Iris pigment epithelial cell (primary cell): ENCODE measurements at places on chromosomes 1 and 21.
A peak's percentile ranks its signal among the peaks of the same experiment; 100 is the strongest.

DNA sequence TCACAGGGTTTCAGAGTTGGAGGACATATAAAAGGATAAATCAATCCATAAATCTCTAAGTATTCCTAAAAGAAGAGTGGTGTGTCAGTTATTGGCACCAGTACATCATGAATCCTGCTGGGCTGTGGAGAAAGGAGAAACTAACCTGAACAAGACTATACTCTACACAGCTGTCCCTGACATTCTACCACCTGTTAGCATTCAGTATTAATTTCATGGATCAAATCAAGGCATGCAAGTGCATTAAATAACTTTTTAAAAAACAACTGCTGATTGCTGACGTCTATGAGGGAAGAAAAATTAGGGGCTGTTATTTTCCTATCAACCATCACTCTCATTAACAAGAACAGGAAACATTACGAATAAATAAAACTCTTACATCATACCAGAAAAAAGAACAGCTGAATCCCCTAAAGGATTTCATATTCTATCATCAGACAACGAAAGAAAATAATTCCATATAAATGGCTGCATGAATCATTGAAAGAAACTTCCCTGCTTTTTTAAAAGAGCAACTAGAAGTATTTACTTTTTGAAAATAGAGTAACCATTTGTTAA lies 121.7 kb downstream of the ATF6 start:
- no peak for DNase-seq

DNA sequence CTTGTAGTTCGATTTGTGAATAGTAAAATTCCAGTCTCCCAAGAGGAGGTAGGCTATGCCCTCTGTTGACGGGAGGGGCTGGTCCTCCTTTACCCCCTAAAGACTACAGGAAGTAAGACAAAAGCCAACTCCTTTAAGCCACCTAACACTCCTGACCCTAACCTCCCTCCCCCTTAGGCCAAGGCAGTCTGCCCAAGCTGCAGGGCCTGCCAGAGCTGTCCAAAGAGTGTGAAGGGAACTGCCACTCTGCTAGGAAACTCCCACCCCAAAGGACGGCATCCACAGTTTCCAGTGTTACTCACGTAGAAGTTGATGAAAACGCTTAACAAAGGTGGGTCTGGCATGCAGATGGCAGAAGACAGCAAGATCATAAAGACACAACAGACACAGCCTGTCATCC lies 803.2 kb downstream of the PLA2G4A start:
- no peak for DNase-seq

DNA sequence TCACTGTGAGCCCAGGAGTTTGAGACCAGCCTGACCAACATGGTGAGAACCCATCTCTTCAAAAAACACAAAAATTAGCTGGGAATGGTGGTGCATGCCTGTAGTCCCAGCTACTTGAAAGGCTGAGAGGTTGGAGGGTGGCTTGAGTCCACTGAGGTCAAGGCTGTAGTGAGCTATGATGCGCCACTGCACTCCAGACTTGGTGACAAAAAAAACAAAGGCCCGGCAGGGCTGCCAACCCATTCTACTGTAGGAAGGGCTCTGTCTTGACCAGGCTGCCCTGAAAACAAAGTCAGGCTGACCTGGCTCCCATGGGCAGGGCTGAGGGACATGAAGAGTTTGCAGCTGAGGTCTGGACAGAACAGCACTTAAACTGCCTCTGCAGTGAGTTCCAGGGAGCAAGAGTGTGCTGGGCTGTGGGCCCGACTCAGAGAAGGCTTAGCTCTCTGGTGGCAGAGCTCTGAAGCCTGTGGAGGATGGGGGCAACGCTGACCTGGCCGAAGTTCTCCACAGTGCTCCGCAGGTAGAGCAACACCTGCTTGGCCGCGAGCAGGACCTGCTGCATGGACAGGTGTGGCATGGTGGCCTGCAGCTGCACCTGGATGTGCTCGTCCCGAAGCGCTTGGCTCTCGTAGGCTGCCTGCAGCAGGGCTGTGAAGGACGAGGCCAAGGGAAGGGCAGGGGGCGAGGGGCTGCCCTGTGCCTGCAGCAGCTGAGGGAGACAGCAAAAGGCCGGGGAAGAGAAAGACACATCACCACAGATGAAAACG lies 42.4 kb downstream of the URB1 start:
- DNase-seq, result no peak

DNA sequence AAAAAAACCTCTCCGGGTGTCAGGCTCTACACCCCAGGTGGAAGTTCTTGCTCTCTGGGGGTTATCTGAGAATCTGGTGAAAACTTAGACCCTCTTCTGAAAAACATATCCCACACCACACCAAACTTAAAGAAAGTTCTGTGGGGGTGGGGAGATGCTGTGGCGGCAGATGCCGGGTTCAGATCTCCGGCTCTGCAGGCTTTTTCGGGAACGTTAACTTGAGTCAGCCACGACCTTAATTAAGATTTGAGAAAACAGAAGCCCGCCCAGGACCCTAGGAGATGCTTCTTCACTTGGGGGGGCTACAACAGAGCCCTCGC lies 2.3 kb downstream of the RCC2 start:
- no peak for DNase-seq

GRCh38 chr1:227785094-227785804 lies 30.2 kb upstream of the PRSS38 start:
- no peak for DNase-seq

- no peak for DNase-seq
These were observed 45.6 kb downstream of the AZIN2 start for GRCh38 chr1:33126411-33127000.

DNA sequence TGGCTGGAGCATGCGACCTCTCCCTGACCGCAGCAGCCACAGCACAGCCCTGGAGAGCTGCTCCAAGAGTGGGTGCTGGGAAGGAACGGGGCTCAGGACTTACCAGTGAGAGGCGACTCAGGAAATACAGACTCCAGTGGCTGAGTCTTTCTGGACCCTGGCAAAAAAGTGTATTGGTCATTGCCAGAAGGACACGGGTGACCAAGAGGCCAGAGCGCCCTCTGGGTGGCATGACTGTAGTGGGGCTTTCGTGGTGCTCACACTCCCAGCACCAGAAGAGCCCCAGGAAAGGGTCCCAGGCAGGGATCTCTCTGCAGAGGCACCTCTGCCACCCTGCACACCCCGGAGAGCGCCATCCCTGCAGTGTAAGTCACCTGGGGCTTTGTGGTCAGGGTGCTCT lies 8.9 kb upstream of the PRDM16 start:
- DNase-seq, result no peak

- DNase-seq, result peak; percentile 94
These were observed 15.5 kb upstream of the MAP3K7CL start for GRCh38 chr21:29114765-29115500.

DNA sequence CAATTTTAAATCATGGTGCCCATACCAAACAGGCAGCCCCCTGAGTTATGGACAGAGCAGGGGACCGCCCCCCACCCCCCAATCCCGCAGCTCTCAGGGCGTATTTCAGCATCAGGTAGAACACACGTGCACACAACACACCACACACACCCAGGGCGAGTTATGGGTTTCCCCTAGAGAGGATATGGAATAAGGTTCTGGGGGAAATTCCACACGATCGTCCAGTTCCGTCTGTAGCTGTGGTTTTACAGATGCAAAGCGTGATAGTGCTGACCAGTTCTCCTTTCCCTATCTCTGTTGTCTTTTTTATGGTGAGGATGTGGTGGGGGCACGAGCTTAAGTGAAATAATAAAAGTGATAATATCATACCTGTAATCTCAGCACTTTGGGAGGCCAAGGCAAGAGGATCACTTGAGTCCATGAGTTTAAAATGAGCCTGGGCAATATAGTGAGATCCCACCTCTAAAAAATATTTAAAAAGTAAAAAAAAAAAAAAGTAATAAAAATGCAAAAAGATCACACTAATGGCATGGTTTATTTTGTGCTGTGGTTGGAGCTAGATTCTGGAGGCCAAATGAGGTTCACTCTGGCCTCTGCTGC lies 25.1 kb downstream of the C2CD2 start:
- peak; percentile 14 for DNase-seq

DNA sequence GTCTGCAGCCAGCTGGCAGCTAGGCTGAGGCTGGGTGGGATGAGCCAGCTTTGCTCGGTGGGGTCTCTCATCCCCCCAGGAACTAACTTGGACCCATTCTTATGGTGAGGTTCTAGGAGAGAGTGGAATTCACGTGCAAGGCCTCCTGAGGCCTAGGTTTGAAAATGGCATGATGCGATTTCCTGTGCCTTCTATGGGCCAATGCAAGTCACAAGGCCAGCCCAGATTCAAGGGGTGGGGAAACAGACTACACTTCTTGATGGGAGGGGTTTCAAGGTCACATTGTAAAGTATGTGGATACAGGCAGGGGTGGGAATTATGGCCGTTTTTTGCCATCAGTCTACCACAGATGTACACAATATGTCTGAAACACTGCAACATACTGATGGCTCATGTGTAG lies 48.3 kb downstream of the HTR6 start:
- DNase-seq, result no peak

DNA sequence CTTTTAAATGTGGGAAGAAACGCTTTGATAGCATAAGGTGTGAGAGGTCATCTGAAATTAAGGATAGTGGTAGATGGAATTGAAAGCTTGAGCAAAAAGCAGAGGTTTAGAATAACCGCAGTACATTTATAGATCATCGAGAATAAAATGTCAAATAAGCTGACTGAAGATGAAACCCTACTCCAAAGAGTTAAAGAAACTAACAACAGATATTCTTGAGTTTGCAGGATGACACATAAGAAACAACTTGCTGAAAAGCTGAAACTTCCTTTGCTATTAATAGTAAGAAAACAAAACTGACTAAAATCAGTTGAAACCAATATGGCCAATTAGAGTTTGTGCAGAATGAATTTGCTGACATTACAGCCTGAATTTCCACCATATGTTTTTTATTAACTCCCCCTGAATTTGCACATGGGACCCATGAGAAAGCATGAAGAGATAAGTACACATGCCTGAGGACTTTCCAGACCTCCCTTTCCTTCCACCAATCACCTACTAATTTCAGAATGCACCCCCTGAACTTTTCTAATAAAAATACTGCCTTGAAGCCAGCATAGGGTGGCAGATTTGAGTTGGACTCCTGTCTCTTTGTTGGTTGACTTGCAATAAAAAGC lies 1.7 kb upstream of the C1orf185 start:
- DNase-seq, result no peak

DNA sequence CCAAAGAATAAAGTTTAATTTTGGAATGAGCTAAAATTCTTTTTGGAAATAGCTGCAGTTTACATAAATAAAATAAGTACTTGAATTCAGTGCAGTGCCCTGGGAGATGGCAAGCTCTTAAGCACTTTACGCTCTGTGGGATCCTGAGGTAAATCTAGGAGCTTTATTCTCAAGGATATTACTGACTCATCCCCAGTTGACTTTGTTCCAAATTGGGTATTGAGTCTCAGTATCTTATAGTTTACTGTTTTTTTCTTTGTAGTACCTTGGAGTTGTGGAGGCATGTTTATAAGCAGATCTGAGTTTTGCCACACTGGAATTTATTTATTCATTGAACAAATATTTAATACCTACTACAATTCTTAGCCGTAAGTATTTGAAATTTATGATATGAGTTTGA lies 27.4 kb upstream of the HRNR start:
- peak; percentile 31 for DNase-seq

GRCh38 chr1:186875896-186876835 lies 47.4 kb downstream of the PLA2G4A start:
- DNase-seq, result peak; percentile 10

DNA sequence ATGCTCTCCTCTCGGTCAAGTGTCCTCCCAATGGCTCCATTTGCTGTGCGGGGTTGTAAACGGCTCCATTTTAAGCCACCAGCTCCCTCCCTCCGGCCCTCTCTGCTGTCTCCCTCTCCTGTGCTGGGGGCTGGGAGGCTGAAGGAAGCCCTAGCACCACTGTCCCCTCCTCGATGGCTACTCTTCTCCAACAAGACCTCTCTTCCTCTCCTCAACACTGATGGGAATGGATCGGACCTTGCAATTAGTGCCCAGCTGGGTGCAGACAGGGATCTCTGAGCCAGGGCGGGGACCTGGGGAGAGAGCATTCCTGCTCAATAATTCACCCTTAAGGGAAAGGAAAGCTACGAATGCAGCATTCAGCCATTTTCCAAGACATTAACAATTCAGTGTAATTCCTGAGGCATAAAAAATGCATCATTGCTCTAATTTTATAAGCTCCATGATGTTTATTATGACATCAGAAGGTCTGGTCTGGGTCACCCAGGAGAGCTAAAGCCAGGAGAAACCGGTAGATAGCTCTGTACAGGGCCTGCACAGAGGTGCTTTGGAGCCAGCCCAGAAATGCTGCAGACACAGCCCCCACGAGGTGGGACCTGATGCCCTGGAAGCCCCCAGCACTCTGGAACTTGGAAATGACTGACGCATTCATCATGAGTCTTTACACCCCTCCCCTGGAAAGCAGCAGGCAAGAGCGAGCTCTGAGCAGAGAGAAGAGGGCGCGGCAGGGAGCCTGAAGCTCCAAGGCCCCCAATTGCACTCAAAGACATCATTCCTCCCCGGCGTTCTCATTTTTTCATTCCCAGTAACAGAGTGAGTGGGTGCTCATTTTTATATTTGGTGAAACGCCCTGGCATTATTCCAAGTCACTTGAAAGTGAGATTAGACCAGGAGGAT lies 76.2 kb upstream of the VAMP3 start:
- no peak for DNase-seq

DNA sequence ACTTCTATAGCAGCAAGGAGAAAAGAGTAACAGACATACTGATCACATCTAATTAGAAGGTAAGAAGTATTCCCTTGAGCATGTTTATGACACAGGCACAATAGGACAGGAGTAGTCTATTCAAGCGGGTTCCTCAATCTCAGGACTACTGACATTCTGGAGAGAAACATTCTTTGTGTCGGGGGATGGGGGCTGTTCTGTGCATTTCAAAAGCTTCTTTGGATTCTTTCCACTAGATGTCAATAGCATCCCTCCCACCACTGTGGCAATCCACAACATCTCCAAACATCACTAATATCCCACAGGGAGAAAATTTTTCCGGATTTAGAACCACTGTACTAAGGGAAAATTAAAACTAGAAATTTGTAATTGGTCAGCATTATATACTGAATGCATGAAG lies 56.9 kb downstream of the ADAMTS5 start:
- DNase-seq, result peak; percentile 11

DNA sequence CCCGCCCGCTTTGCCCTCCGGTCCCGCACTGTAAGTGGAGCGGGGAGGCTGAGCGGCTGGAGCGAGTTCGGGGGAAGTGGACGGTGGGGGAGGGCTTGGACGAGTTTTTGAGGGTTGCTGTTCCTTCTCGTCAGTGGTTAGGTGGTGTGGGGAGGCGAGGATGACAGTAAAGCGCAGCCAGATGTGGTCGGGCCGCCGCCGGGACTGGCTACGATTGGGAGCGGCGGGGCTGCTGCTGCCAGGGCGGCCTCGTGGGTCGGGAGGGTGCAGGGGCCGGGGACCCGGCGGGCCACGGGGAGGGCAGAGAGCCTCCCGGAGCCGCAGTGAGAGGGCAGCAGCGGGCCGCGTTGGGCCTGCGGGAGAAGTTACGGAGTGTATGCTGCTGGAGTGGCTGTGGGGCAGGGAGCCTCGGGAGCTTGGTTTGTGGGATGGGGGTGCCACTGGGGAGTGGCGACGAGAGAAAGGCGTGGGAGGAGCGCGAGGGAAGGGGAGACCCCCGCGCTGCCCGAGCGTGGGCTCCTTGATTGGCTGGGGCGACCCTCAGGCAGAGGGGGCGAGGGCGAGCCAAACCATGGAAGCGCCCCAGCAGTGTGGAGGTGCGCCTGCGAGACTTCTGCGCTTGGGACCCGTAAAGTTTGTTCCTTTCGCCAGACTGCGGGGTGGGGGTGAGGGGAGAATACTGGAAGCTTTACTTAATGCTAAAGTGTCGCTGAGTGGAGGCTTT lies 2.1 kb downstream of the ADGRL2 start:
- peak; percentile 61 for DNase-seq
